ENCODE measurements at places on chromosomes 4 and X.

DNA sequence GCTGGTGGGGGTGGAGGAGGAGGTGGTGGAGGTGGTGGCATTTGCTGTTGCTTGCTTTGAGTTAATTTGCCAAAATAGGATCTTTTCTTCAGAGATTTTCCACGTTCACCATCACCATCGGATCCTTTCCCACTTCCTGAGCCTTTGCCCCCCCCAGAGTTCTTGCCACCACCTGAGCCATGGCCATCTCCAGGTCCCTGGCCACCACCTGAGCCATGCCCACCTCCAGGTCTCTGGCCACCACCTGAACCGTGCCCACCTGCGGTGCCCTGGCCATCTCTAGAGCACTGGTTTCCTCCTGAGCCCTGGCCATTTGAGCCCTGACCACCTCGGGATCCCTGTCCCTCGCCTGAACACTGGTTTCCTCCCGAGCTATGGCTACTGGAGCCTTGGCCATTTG, 1.9 kb downstream of the IRS4 start:
- DNase-seq, result no peak

DNA sequence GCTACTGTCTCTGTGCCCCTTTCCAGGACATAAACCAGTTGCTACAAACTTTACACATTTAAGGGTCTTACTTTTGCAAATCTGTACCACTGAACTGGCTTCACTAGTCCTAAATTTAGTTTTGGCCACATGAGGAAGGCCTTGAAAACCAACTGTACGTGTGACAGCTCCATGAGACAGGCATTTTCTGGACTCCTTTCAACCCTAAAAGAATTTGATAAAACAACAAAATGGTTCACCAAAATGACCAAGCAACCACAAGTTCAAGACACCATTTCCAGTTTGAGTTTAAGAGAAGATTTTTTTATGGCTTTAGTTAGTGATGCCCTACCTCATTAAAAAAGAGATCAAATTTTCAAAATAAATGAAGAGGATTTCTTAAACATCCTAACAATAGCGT, 246.4 kb downstream of the ZNF674 start:
- DNase-seq, result no peak

DNA sequence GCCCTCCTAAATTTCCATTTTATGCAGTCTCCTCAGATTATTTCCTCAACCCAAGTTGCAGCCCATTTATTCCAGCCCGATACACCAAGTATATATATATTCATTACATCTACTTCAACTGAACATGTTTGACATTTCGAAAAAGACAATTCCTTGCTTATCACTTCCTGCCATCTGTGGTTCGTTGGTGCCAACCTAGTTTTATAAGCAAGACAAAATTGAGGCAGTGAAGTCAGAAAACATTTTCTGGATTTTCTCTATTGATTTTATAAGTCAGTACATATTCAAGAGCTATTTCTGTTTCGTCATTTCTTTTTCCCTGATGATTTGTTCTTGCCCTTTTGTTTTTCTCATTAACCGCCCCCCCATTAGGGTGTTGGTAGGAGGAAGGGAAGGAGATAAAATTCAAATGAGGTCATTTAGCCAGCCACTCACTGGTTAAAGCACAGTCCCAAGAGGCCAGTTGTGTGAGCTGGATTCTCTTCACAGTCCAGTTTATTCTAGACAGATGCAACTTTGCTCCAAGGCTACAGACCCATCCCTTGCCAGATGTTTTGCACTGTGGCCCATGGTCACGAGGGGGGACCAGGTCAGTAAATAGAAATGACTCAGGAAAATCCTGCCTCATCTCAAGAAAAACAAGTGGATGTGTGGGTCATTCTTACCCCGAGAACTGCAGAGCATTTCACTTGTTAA, 20.3 kb upstream of the VEGFD start:
- peak; percentile 59 for DNase-seq

- no peak for DNase-seq
These were observed 1279.7 kb downstream of the PCDH7 start for GRCh38 chr4:31999848-32000247.

GRCh38 chrX:39915081-39915480, 182.7 kb downstream of the BCOR start:
- DNase-seq, result no peak

DNA sequence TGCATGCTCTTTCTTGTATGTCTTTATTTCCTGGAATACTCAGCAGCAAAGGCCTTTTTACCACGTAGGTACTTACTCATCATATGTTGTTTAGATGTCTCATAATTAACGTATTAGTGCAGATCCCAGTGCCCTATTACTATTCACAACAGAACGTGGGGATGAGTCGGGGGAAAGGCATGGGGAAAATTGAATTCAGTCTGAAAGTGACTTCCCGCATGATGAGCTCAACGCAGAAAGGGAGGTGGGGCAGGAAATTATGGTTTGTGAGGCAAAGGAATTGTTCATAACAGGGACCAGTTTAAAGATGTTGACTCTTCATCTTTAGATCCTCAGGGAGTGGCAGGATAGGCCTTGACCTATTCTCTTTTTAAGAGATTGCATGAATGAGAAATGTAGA, 2.0 kb upstream of the TMPRSS11D start:
- DNase-seq, result peak; percentile 71

DNA sequence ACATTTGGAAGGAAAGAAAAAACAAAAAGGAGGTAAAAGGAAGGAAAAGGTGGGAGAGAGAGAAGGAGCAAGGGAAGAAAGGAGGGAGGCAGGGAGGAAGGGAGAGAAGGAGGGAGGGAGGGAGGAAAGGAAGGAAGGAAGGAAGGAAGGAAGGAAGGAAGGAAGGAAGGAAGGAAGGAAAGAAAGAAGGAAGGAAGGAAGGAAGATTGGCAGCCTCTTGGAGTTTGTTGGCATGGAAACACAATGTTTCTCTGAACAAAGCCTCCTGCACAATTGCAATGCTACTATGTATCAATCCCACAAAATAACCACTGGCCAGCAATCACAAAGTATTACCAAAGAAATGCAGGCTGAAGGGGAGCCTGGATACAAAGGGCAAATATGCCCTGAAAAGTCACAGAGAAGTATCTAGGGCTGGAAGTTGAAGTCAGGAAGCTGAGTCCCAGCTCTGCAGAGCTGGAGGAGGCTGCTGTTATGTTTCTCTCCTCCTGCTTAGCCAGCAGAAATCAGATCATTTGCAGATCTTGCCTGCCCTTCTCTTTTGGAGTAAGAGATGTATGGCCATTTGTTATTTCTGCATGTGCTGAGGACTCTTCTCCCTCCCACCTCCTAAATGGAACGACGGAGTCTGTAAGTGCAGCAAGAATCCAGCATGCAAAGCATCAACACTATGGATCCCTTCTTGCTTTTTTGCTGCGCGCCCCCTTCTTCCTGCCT, 195.9 kb upstream of the LDB2 start:
- DNase-seq, result peak; percentile 49

- DNase-seq, result no peak
These were observed 2.4 kb upstream of the BCOR start for GRCh38 chrX:40100141-40100536.

GRCh38 chrX:68488657-68489056, 10.2 kb upstream of the YIPF6 start:
- DNase-seq, result no peak

DNA sequence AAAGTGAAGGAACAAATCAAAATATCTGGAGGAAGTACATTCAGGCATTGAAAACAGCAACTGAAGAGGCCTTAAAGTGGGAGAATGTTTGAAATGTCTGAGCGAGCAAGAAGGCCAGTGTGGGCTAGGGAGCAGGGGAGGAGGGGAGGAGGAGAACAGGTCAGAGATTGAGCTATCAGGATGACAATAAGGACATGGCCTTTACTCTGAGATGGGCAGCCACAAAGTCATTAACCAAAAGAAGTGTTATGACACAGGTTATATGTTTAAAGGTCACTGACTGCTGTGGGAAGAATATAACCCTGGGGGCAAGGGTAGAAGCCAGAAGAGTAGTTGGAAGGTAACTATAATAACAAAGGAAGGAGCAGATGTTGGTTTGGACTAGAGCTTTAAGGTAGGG, 315.4 kb downstream of the INPP4B start:
- DNase-seq, result no peak

- DNase-seq, result no peak
These were observed 208.4 kb upstream of the TRAM1L1 start for GRCh38 chr4:117293784-117294183.

DNA sequence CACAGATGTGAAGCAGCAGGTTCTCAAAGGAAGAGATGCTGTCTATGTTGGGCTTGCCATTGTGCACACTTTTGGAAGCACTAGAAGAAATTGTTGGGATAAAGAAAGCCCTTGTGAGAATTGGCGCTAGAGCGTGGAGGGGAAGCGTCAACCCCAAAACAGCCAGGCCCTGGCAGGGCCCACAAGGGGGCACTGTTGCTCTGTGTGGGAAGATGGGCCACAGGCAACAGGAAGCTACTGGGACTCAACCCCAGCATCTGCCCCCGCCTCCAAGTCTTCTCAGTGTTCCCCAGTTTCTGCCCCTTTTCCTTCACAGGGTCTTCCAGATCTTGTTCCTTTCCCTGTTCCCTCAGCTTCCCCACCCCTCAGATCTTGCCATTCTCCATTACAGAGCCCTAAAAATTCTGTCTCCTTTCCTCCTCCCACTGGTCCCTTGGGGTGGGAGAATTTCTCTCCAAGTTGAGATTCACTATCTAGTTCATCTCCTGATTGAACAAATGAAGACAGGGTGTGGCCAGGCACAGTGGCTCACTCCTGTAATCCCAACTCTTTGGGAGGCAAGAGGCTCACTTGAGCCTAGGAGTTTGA, 85.5 kb downstream of the STARD8 start:
- peak; percentile 63 for DNase-seq

DNA sequence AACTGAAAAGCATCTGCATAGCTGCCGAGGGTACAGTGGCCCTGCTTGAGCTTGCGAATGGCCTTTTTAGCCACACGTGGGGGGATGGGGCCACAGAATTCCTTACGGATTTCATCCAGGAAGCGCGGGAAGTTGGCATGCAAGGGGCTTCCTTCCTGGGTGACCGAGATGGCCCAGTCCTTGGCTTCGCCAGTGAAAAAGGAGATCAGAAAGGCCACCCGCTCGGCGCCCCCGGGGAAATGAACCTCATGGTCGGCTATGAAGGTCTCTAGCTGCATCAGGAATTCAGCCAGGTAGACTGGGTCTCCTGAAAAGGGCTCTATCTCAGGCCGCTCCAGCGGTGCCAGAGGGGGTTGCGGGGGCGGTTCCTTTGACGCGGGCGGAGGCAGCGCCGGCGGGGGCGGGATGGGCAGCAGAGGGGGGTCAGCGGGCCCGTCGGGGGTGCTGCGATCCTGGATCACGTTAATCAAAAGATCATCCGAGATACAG, 909 bp downstream of the RTL5 start:
- no peak for DNase-seq

DNA sequence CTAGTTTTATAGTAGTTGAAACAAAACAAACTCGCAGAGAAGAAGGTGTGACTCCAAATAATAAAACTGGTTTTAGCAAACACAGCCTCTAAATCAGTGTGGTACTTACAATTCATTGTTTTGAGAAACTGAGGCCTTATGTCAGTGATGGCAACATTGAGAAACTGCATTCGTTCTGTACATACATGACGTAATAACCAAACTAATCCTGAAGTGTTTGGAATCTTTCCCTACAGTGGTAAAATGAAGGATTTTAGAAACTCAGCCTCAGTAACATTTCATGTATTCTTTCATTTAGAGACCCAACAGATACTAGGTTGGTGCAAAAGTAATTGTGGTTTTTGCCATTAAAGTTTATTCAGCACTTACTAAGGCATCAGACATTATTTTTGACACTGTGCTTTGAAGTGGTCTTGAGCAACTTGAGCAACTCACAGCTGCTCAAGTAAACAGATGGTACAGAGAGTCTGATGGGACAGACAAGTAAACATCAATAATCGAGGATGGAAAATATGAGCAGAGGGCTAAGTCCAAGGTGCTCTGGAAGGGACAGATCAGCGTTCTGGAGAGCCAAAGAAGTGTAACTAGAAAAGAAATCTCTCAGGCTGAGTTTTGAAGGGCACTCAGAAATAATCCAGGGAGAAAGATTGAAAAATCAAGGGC, 390.8 kb upstream of the BOD1L1 start:
- no peak for DNase-seq

DNA sequence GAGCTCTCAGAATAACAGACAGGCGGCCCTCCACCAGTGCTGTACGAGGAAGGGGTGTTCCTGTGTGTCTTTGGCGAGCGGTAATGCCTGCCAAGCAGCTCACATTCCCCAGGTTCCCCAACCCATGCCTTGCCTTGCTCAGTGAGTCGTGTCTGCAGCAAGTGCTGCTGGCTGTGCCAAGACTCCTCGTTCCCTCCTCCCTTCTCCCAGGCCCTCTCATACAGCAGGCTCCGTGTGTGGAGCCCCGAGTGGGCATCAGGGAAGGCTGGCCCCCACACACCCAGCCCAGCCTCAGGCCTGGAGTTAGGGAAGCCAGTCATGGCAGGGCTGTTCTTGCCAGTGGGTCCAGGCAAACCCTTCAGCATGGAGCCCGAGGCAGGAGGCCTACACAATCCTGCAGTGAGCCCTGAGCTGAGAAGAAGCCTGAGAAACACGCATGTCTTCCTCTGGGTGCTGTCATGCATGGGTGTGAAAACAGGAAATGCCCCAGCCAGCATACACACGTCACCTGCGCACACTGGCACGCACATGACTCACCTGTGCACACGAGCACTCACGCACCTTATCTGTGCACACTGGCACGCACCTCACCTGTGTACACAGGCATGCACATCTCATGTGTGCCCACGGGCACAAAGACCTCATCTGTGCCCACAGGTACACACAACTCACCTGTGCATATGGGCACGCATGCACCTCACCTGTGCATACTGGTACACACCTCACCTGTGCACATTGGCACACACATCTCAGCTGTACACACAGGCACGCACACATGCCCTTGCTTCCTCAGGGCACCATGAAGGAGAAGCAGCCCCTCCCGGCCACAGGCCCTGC, 238.7 kb downstream of the DHRSX start:
- DNase-seq, result no peak

GRCh38 chrX:40871385-40872082, 136.2 kb upstream of the MED14 start:
- DNase-seq, result peak; percentile 28

DNA sequence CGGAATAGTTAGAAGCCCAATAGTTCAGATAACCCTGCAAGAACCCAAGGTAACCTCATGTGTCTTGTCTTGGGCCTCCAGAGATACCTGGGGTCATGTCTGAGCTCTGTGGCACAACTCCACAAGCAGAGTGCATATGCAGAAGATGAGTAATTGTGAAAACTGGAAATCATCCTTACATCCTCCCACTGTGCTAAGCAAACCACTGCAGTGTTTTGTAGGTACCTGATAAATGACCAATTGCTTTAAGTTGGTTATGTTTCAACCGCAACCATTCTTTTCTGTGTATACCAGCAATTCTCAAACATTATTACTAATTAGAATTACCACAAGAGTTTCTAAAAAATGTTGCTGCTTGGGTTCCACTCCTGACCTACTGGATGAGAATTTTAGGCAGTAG, 73.2 kb downstream of the CBLL2 start:
- DNase-seq, result no peak

All from fibroblast of pulmonary artery (primary cell).